CD8-positive, alpha-beta memory T cell (primary cell): ENCODE measurements at places on chromosomes 1 and 21. TPM values are rescaled to one million over a fixed set of nuclear protein-coding genes. Genes with fewer than 3 reads are reported as not detected.

Gene TMOD4
- total RNA-seq, result 3.7 TPM

Gene C1orf87
- not detected for total RNA-seq

Gene RPTN
- total RNA-seq, result not detected

Gene OR2L3
- not detected for total RNA-seq

Gene CFHR2
- total RNA-seq, result not detected

Gene MCOLN3
- 0.47 TPM for total RNA-seq

Gene TMPRSS15
- not detected for total RNA-seq

- no peak for DNase-seq
- H3K4me3 ChIP-seq, result no peak overlapping the region
- H3K36me3 ChIP-seq, result no peaks in the 10 kb centered on the region
Measured at GRCh38 chr1:101253976-101254674, 17.3 kb downstream of the S1PR1 start.

GRCh38 chr1:39757501-39757900 lies 13.6 kb downstream of the OXCT2 start:
- H3K27ac ChIP-seq, result no peak overlapping the region
- no peaks in the 10 kb centered on the region for H3K27me3 ChIP-seq
- H3K4me1 ChIP-seq, result no peaks in the 10 kb centered on the region
- H3K4me3 ChIP-seq, result no peak overlapping the region
- peaks cover 40% of the 10 kb centered on the region for H3K36me3 ChIP-seq

DNA sequence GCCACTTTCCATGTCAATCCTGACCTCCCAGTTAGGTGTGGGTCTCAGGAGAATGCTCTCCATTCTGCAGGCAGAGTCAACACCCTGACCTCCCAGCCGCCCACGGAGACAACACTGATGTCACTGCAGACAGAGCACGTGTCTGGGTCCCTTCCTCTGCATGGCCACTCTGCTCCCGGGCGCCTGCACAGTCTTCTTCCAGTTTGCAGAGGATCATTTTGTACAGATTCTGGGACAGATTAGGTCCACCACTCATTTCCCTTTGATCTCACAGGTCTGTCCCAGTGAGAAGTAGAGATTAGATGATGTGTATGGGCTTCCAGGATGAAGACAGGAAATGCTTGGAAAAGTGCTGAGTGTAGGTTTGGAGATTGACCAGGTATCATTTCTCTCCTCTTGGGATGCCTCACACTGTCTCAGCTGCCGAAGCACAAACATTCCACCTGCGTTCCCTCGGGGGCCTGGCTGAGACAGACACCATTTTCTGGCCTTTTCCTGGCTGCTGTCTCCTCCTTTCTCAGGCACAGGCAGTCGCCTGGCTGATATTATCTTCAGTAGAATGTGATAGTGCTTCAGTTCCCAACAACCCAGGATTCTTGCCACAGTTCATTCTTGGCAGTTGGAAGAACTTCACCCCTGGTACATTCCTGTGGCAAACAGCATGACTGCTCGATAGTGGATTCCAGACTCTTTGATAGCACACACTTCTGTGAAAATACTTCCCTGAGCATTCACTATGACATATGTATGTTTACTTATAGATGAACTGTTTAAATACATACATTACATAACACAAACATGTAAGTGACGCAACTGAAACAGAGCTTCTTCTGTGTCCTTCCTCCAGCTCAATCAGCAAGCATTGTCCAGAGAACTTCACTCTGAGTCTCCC lies 7.9 kb downstream of the MYBPHL start:
- no peaks in the 10 kb centered on the region for H3K4me1 ChIP-seq
- H3K36me3 ChIP-seq, result no peaks in the 10 kb centered on the region
- H3K27ac ChIP-seq, result no peak overlapping the region
- no peaks in the 10 kb centered on the region for H3K27me3 ChIP-seq
- no peak for DNase-seq
- no peak overlapping the region for H3K4me3 ChIP-seq

GRCh38 chr1:160453443-160453842 lies 53.1 kb downstream of the VANGL2 start:
- no peaks in the 10 kb centered on the region for H3K36me3 ChIP-seq
- H3K4me1 ChIP-seq, result peaks cover 14% of the 10 kb centered on the region
- H3K27ac ChIP-seq, result no peak overlapping the region
- H3K4me3 ChIP-seq, result no peak overlapping the region

DNA sequence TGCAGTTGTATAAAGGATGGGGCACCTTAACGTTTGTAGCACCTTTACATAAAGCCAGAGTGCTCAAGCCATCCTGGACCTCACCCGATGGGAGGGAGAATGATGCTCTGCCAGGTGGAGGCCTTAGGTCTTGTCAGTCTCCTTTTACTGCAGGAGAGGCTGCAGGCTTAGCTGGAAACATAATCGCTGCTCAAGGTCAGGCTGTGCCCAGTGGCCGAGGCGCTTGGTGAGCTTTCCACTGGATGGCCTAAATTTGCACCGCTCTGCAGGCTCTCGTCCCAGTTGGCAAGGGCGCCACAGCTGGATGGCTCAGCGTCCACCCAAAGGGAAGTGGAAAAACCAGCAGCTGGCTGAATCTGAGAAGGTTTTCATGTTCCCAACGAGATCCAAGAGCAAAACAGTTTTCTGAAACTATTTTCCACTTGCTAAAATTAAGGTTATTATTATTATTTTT lies 438.9 kb downstream of the CAMTA1 start:
- DNase-seq, result no peak
- no peak overlapping the region for H3K4me3 ChIP-seq
- no peaks in the 10 kb centered on the region for H3K27me3 ChIP-seq
- no peaks in the 10 kb centered on the region for H3K4me1 ChIP-seq
- no peak overlapping the region for H3K27ac ChIP-seq
- no peaks in the 10 kb centered on the region for H3K36me3 ChIP-seq

DNA sequence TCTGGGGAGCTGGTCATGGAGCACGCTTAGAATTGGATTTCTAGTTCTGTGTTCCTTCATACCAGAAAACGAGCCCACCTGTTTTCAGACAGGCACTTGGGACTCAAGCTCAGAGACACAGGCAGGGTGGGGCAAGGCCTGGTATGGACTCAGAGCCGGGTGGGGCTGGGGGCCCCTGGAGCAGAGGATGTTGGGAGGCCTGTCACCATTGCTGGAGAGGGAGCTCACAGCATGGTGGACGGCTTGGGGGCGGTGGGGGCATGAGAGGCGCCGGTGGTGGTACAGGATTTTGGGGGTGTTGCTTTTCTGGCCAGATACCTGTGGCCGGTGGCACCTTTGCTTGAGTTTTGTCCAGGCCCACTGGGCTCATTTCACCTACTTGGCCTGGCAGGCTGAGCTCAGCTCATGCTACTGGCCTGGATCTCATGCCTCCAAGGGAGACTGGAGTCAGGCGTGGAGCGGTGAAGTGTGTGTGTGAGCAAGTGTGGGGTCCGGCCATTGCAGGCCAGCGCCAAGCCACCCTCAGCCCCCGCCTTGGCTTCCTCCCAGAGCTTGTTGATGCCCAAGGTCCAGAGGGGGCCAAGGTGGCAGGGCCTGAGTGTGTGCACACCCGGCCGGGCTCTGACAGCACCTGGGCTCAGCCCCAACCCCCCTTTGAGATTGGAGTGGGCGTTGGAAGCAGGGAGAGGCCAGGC lies 8.7 kb downstream of the SLX9 start:
- H3K27ac ChIP-seq, result no peak overlapping the region
- peaks cover 10% of the 10 kb centered on the region for H3K36me3 ChIP-seq
- peaks cover 7% of the 10 kb centered on the region for H3K4me1 ChIP-seq
- H3K4me3 ChIP-seq, result no peak overlapping the region
- no peaks in the 10 kb centered on the region for H3K27me3 ChIP-seq

DNA sequence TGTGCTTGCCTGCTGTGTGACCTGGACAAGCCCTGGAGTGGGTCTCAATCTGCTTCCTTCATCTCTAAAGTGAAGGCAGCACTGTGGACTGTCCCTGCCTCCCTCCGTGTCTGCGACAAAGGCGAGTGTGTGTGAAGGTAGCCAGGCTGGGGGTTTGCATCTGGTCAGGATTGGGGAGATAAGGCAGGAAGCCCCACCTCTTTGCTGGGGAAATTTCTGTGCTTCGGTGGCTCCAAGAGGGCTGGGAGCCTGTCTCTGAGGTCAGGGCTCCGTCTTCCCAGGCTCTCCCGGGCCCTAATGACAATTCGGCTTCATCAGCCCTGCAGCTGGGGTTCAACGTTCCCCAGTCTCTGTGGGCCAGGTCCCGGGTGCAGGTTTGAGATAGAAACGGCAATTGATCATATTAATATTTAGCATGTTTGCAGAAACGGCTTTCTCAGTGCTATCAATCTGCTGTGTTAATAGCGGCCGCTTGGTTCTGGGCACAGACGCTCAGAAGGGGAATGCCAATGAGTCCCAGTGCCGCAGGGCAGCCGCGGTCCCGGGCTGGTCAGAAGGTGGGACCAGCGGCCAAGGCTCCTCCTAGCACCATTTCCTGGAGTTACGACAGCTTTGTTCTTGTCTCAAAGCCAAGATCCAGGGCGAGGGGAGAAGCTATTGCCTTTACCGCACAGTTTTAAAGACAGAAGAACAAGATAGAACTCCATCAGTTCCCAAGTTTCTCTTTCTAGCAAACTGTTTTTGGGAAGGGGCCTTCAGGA lies 105.7 kb downstream of the PRDM16 start:
- H3K27me3 ChIP-seq, result peaks cover 7% of the 10 kb centered on the region
- H3K27ac ChIP-seq, result no peak overlapping the region
- no peak for DNase-seq
- H3K4me1 ChIP-seq, result no peaks in the 10 kb centered on the region

DNA sequence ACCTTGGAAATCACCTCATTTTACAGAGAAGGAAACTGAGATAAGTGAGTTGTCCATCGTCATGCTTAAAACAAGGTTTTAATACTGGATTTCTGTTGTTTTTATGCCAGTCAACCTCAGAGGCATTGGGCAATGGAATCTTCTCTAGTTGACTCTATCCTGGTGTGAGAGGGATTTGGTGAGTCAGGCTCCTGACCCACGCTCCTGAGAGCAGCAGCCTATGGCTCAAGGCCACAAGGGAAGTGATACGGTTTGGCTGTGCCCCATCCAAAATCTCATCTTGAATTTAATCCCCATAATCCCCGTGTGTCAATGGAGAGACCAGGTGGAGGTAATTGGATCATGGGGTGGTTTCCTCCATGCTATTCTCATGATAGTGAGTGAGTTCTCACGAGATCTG lies 90.1 kb downstream of the TLR5 start:
- no peaks in the 10 kb centered on the region for H3K36me3 ChIP-seq
- H3K27me3 ChIP-seq, result no peaks in the 10 kb centered on the region
- H3K4me1 ChIP-seq, result no peaks in the 10 kb centered on the region
- DNase-seq, result no peak
- H3K4me3 ChIP-seq, result no peak overlapping the region
- no peak overlapping the region for H3K27ac ChIP-seq

DNA sequence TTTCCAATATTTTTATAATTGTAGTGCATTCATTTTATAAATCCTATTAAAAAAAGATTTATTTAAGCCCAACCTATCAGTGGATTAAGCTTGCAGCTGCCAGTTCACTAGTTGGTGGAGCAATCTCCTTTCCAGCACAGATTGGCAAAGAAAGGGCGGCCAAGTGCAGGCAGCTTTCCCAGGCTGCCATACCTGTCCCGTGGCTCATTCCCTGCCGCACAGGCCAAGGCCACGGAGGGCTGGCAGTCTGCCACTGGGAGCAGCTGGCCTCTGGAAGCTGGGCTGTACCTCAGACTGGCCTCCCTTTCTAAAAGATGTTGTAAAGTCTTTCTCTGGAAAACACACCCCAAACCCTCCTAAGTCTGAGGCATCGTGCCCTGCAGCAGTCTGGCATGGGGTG lies 74.2 kb downstream of the SIM2 start:
- H3K27me3 ChIP-seq, result no peaks in the 10 kb centered on the region
- DNase-seq, result no peak
- no peak overlapping the region for H3K27ac ChIP-seq
- no peaks in the 10 kb centered on the region for H3K36me3 ChIP-seq
- H3K4me3 ChIP-seq, result no peak overlapping the region

- no peaks in the 10 kb centered on the region for H3K36me3 ChIP-seq
- H3K27me3 ChIP-seq, result peaks cover 6% of the 10 kb centered on the region
- no peak overlapping the region for H3K4me3 ChIP-seq
- no peak overlapping the region for H3K27ac ChIP-seq
- H3K4me1 ChIP-seq, result no peaks in the 10 kb centered on the region
Measured at GRCh38 chr1:47407481-47407880, 8.6 kb upstream of the FOXE3 start.

- H3K27ac ChIP-seq, result no peak overlapping the region
- no peaks in the 10 kb centered on the region for H3K27me3 ChIP-seq
- no peak for DNase-seq
- no peak overlapping the region for H3K4me3 ChIP-seq
- H3K36me3 ChIP-seq, result no peaks in the 10 kb centered on the region
- no peaks in the 10 kb centered on the region for H3K4me1 ChIP-seq
Measured at GRCh38 chr21:17758683-17759082, 60.5 kb downstream of the C21orf91 start.

- H3K27ac ChIP-seq, result no peak overlapping the region
- DNase-seq, result no peak
- H3K27me3 ChIP-seq, result peaks cover 28% of the 10 kb centered on the region
- no peaks in the 10 kb centered on the region for H3K36me3 ChIP-seq
- peaks cover 17% of the 10 kb centered on the region for H3K4me1 ChIP-seq
Measured at GRCh38 chr1:32464191-32464715, 619 bp upstream of the ZBTB8B start.

DNA sequence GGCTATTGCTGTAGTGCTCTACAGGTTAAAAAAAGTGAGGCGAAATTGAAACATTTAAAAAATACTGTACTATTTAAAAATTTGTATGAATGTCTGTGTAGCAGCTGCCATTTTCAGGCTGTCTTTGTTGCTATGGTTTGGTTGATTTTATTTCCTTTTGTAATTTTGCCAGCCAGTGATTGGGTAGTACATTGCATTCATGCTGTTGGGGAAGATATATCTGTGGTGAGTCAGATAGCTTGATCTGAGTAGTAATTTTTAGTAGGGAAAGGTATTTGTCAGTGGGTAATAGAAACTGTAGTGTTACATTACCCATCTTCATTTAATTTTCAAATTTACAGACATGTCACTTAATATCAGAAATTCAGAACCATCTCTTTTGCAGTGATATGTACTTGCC lies 15.0 kb downstream of the NFIA start:
- DNase-seq, result no peak
- H3K27me3 ChIP-seq, result no peaks in the 10 kb centered on the region
- no peak overlapping the region for H3K4me3 ChIP-seq
- no peaks in the 10 kb centered on the region for H3K4me1 ChIP-seq

DNA sequence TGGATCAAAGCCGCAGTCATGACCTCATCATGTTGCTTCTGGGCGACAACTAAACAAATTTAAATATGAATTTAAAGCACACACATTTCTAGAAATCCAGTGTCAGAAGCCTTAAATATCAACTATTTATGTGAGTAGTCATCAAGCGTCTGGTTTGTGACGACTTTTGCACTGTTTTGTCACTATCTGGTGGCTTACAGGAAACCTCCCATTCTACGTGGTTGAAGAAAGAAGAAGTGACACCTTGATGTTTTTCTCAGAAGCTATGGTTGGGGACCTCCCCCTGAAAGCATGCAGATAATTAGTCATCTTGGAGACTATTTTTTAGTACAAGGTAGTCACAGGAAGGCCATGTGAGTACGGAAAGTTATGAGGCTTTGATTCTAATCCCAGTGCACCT lies 58.5 kb downstream of the TENT5C start:
- peak overlapping the region; percentile 62 for H3K27ac ChIP-seq
- H3K4me1 ChIP-seq, result peaks cover 62% of the 10 kb centered on the region
- H3K4me3 ChIP-seq, result no peak overlapping the region
- no peaks in the 10 kb centered on the region for H3K27me3 ChIP-seq
- H3K36me3 ChIP-seq, result no peaks in the 10 kb centered on the region

- H3K27me3 ChIP-seq, result peaks cover 13% of the 10 kb centered on the region
- no peaks in the 10 kb centered on the region for H3K36me3 ChIP-seq
- H3K27ac ChIP-seq, result no peak overlapping the region
Measured at GRCh38 chr1:21659924-21660326, 9.2 kb downstream of the RAP1GAP start.

- no peak for DNase-seq
- H3K27ac ChIP-seq, result no peak overlapping the region
- H3K4me3 ChIP-seq, result no peak overlapping the region
- H3K27me3 ChIP-seq, result no peaks in the 10 kb centered on the region
Measured at GRCh38 chr1:70896224-70896623, 151.4 kb downstream of the PTGER3 start.
